ENCODE measurements at places on chromosomes 6 and 20.
A peak's percentile ranks its signal among the peaks of the same experiment; 100 is the strongest.

DNA sequence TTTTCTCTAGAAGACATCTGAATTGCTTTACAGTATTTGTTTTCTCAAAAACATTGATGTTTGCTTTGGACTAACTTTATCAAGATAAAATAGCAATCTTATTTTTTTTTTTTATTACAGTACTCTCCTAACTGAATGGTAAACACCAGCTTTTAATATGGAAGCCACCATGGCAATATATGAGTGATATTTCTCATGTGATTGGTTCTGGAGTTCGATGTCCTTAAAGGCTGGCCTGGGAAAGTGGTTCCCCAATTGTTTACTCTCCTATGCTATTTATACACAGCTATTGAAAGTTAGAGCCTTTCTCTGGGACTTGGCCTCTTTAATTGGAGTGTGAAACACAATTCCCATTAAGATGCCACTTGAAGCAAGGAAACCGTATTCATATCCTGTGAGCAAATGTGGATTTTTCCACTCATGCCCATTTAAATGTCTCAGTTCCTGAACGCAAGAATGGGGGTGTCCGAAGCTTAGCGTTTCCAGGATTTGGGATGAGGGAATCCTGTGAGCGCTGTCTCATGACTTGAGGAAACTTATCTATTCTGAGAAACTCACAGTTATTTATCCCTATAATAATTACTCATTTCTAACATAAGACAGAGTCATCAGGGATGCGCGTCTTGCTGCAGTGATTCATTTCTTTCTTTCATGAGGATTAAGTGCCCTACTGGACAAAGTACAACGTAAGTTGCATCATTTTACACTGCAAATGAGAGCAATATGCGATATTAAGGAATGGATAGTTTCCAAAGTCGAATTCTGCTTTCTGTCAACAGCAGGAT lies 143.3 kb upstream of the PREP start:
- DNase-seq: no peak

DNA sequence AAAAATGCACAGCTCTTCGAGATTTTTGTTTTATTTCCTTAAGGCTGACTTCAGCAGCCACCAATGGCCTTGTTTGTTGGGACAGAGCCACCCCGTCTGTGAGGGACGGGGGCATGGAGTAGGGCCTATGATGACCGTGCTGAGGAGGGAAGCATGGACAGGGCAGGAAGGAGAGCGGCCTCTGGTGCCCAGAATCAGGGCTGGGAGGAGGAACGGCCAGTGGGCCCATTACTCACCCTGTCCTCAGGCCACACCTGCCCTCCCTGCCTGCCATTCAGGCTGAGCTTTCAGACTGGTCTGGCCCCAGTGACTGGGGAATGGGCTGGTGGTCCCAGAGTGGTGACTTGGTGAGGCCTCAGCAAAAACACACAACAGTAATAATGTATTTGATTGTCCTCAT lies 104.4 kb downstream of the SMOC2 start:
- no peak for DNase-seq

DNA sequence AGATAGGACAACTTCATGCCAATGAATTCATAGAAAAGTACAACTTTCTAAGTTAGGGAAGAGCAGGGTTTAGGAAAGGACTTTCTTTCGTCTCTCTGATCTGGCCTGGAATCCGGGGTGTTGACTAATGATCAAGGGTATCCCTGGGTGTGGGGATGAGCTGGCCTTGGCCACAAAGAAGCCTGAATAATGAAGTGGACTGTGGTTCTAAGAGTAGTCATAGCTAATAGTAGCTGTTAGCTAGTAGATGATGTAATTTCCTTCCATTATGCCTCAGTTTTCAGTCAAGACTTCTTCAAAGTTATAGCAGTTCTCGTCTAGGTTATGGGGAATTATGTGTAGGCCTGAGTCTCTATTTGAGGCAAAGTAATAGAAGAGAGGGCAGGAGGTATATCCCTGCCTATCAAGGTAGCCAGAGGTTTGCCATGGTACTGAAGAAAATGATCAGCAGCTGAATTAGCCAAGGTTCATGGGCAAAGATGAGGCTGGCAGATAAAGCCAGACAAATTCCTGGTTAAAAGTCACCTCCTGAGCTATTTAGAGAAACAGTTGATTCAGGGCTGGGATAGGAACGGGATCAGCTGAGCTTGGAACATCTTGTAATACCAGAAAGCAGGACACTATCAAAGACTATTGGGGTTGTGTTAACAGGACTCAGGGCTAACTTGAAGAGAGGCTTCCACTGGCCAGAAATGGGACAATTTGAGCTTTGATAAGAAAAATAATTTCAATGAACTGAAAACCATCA lies 18.7 kb upstream of the TRPC4AP start:
- peak; percentile 18 for DNase-seq

DNA sequence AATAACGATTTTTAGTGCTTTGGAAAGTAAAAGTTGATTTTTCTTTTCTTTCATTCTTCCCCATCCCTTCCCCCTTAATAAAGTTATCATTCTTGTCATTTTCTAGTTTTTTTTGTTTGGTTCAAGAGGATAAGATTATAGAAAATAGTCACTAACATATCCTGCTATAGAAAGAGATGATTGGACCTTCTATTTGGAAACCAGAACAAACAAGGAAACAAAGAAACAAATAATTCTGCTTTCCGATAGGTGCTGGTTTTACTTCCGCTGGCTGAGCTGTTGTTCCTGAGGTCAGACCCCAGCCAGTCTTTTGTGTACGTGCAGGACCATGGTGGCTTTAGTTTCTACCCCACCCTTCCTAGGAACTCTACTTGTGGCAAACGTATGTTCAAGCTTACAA lies at the start of gene CDH26:
CDH26 (plus strand) TSS at position 301 of the 400 bp plus-strand sequence. CDS start 304 bp downstream, outside the sequence.
- DNase-seq: no peak

Data from AML-193 (cell line).